Stimulated activated CD8-positive, alpha-beta memory T cell treated with anti-CD3 and anti-CD28 coated beads, Interleukin-7, amount 100 ng/mL, for 4 hours (primary cell): ENCODE measurements at places on chromosomes 1 and 21.

- no peak for DNase-seq
Observed at GRCh38 chr1:8070381-8070811, 44.3 kb upstream of the ERRFI1 start.

DNA sequence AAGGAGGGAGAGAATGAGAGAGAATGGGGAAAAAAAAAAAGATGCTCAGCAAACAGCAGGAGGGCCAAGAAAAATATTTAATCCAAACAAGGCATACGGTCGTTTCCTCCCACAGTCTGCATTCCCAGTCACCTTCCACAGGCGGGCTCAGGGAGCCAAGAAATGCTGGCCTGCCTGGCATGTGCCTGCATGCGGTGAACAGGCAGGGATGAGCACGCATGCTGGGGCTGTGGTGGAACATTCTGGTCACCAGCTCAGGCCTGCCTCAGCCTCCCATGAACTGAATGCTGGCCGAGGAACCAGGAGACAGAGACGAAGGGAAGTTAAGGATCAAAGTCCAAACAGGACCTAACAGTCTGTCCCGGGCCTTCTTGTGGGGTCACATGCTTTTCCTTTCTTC lies 335.3 kb downstream of the ASTN1 start:
- no peak for DNase-seq

DNA sequence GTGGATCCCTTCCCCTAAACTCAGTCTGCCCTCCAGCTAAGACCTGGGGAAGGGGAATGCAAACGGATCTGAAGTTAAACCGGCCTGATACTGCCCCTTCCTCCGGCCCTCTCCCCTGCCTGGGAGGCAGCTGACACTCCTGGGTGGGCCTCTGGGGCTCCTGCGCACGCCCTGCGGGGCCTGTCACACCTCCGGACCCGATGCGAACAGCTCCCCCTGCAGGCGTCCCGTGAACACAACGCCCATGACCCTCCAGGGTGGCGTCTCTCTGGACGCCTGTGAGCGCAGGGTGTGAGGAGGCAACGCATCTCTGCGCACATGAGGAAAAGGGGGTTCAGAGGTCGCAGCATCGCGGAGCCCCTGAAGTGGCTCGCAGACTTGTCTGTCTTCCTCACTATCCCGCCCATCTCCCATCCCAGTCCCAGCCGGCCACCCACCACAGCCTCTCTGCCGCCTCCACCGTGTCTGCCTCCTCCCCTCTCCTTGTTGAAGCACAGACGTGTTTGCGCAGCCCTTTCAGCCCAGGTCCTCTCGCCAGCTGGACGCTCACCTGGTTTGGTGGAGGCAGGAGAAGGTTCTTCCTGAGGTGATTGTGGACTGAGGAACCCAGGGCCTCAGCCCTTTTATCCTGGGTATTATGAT lies 421 bp upstream of the LCE3A start:
- DNase-seq = no peak

DNA sequence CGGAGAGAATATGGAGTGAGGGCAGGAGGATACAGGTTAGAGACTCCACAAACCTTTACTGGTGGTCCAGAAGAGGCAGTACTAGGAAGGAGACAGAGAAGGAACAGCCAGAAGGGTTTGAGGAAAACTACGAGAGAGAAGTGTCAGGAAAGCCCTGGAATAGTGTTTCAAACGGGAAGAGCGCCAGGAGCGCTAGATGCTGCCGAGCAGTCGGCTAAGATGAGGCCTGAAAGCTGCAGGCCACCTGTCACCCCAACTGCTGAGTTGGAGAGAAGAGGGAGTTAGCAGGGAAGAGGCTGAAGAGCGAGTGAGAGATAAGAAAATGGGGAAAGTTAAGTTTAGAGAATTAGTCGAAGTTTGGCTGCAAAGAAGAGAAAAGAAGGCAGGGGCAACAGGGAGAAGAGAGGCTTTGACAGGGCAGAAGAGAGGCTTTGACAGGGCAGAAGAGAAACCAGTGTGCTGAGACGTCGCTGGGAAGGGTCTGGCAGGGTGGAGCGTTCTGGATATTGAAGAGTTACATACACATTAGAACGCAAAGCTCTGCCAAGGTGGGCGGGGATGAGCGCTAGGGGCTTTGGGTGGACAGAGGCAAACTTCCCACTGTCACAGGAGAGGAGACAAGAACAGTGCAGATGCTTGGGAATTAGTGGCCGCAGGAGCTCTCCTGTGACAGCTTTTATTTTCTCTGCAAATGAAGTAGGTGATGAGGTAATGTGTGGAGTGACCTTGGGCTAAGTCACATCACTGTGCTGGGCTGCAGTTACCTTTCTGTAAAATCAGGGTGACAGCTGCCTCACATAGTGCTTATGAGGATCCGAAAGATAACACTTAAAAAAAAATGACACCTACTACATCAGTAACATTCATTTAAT lies 31.2 kb downstream of the PCSK9 start:
- DNase-seq = no peak

- DNase-seq = no peak
Observed at GRCh38 chr1:2592672-2593071, 6.1 kb downstream of the PRXL2B start.
